ENCODE measurements at places on chromosomes 2 and 18. TPM values are rescaled to one million over a fixed set of nuclear protein-coding genes. Genes with fewer than 3 reads are reported as not detected.

GRCh38 chr2:120885749-120886148 lies 150.1 kb downstream of the GLI2 start:
- DNase-seq: peak; percentile 42

DNA sequence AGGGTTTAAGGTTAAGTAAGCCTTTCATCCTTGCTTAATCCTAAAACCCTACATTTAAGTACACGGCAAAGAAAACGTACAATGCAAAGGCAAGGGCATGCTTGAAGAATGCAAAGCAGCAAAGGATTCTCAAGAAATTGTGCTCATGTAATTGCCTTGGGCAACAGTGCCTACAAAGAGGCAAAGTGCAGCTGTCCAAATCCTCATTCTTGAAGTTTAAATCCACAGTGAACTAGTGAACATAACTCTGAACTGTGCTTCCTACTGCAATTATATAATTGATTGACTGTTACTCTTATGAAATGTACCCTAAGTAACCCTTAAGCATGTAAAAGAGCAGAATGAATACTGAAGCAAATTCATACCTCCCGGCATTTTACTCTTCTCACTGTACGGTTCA lies 85.4 kb downstream of the MAP3K20 start:
- DNase-seq: no peak

Gene ACTG2
- total RNA-seq: 0.72 TPM

Gene ATOH8
- total RNA-seq: 18.6 TPM

Gene ZEB2
- total RNA-seq: 128 TPM

Gene AGXT
- not detected for total RNA-seq
